CD14-positive monocyte (primary cell): ENCODE measurements at places on chromosomes 3 and 15. TPM values are rescaled to one million over a fixed set of nuclear protein-coding genes. Genes with fewer than 3 reads are reported as not detected.

Gene CLDN1
- polyA plus RNA-seq = not detected in 2 replicates

Gene RTP1
- not detected for polyA plus RNA-seq

Gene DCUN1D1
- 26.9 TPM for polyA plus RNA-seq

Gene TLR9
- polyA plus RNA-seq = not detected

Gene MRPS11
- polyA plus RNA-seq = 70.2 TPM

Gene CTXN2
- not detected for polyA plus RNA-seq

Gene FANCD2OS
- not detected in 2 replicates for polyA plus RNA-seq

Gene GASK1A
- polyA plus RNA-seq = 0.10 and 0.13 TPM in 2 replicates

Gene GRK7
- polyA plus RNA-seq = not detected

Gene GOLGA8T
- not detected for polyA plus RNA-seq

Gene SEMA5B
- not detected in 2 replicates for polyA plus RNA-seq

Gene SENP8
- 1.4 TPM for polyA plus RNA-seq

Gene NOX5
- polyA plus RNA-seq = not detected in 2 replicates

Gene ST8SIA2
- polyA plus RNA-seq = not detected

Gene GOLGA8S
- polyA plus RNA-seq = not detected

Gene SLC25A20
- polyA plus RNA-seq = 26.5 and 56.1 TPM in 2 replicates

Gene CLDN11
- polyA plus RNA-seq = not detected

Gene CCDC54
- polyA plus RNA-seq = not detected in 2 replicates

Gene MEIS2
- polyA plus RNA-seq = not detected in 2 replicates

Gene PLD1
- polyA plus RNA-seq = 3.1 and 7.9 TPM in 2 replicates
